ENCODE measurements at places on chromosomes 11 and 22.

- no peak for ATAC-seq
Measured at GRCh38 chr22:49232319-49233067, 595.2 kb downstream of the BRD1 start.

DNA sequence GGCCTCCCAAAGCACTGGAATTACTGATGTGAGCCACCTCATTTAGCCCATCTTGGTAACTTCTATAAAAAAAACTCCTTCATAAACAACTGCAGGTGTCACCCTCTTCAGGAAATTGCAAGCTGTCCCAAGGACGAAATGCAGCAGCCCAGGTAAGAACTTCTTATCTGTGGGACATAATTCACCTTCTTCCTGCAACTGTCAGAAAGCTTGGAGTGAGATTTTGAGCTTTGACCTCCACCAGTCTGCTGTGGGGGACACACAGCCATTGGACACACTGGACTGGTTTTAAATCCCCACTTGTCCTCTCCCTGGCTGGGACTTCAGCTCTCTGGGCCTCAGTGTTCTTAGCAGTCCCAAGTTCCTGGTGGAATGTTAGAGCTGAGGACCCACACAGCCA lies 368.5 kb downstream of the MN1 start:
- ATAC-seq, result no peak

DNA sequence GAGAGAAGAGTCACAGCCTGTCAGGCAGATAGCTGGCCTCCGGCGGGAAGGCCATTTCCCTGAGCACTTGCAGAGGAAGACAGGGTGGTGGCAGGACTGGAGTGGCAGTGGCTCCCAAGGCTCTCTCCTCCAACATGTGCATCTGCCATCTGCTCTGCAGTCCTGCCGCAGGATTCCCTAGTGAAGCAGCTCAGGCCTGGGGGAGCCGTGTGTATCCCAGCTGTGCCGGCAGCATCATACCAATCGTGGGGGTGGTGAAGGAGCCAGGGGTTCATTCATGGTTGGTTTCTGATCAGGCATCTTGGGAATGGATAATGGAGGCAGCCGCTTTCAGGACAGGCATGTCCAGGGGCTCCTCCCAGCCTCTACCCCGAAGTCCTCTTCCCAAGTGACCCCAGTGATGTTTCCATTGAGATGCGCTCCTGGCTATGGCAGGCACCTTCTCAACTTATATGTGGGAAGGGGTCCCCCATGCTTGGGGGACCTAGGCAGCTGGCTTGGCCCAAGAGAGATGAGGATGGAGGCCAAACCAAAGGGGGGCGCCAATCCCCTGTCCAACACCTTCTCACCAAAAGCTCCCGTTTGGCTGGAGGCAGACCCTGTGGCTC lies 6.1 kb downstream of the TAGLN start:
- ATAC-seq, result no peak

DNA sequence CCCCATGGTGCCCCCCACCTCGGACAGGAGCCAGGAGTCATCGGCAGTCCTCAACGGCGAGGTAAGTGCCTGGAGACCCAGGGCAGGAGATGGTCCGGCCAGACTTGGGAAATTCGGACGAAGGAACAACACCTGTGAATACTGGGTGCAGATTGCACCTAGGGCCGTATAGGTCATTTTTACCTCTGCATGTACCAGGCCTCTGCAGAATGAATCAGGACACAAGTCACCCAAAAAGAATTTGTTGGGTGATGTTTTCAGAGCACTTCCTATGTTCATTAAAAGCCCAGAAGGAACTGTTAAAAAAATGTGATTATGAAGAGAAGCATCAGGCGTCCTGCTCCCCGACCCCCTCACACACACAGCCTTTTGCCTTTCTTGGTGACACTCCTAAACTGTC lies 93.9 kb downstream of the C11orf91 start:
- no peak for ATAC-seq

DNA sequence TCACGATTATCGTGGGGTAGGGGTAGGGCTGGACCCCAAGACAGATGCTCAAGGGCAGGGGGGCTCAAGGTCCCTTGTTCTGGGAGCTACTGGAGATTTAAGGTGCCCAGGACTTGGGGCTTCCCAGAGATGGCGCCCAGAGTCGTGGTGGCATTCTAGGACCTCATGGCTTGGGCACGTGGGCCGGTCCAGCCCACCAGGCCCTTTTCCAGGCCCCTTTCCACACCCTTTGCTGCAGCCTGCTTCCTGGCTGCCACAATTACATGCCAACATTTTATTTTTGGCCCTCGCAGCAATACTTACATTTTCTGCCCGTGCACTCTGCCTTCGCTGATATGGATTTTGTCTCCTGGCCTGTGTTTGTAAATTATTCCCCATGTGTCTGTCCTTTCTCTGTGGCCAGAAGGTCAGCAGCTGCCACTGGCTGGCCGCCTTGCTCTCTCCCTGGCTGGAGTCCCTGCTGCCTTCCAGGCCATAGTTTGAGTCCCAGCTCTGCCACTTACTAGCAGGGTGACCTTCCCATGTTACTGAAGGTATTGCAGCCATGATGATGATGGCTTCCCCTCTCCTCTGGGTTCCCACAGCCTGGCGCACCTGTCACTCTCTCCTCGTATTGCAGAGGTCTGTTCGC lies 11.2 kb downstream of the MB start:
- ATAC-seq, result no peak

DNA sequence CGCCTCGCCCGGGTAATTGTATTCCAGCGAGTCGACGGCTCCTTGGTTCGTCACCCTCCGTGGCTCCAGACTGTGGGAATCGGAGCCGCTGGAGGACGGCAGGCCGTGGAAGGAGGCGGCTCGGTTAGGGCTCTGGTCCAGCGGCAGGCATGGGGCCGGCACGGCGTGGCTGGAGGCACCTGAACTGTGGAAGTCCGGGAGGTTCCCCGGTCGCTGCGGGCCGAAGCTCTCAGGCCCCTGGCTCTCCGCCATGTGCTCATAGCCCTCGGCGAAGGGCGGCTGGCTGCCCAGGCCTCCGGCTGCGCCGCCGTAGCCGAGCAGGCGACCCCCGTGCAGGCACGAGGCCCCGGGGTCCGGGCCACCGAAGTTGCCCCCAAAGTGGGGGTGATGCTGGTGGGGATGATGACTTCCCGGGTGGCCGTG lies 1.7 kb downstream of the MN1 start:
- ATAC-seq, result no peak

- ATAC-seq, result no peak
Measured at GRCh38 chr22:50726643-50727340, 11.2 kb upstream of the ACR start.

DNA sequence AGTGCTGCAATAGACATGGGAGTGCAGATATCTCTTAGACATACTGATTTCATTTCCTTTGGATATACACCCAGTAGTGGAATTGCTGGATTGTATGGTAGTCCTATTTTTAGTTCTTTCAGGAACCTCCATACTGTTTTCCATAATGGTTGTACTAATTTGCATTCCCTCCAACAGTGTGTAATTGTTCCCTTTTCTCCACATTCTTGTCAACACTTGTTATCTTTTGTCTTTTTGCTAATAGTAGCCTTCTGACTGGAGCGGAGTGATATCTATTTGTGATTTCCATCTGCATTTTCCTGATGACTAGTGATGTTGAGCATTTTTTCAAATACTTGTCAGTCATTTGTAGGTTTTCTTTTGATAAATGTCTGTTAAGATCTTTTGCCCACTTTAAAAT lies 128.9 kb downstream of the CTNND1 start:
- no peak for ATAC-seq

- no peak for ATAC-seq
Measured at GRCh38 chr11:93984936-93985335, 36.2 kb upstream of the HEPHL1 start.

DNA sequence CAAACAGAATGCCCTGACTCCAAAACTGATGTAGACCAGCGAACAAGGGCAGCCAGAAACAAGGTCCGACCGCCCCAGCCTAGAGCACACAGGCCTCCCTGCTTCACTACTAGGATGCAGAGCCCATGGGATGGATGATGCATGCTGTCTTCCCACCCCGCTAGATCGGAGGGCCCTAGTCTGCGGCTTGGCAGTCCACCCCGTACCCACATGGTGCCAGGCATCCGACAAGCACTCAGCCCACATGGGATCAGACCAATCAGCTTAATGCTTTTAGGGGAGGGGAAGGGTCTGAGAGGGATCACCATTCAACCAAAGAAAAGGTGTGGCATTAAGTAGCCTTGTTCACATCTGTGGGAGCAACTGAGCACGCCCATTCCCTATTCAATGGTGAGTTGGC lies 30.6 kb downstream of the PISD start:
- ATAC-seq, result no peak

DNA sequence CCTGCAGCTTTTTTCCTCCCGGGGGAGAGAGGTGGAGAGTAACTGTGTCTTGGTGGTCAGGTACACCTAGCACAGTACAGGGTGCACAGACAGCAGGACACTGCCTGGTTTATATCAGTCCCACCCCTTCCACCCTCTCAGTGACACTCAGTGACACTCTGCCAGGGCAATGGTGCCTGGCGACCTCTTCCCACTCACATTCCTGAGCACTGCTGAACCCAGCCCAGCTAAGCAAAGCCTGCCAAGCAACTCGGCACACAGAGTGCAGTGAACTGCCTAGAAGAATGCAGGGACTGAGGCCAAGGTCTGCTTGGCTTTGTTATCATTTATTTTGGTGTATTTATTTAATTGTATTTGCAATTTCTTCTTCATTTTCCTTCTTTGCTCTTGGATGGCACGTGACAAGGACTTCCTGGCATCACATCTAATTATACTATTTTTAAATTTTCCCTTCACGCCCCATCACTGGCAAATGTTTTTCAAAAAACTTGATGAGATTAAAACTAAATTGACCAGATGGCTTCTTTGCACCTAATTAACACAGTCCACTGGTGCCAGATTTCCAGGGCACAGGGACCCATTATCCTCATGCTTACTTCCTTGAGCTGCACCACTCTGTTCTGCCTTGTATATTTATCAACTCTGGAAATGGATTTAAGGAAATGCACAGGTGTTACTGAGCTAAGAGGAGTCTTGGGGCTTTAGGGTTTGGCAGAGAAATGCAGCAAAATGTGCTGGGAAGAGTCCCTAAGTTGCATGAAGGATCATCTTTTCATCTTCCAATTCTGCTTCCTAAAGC lies 205.6 kb downstream of the ADAMTS15 start:
- peak; percentile 86 for ATAC-seq

DNA sequence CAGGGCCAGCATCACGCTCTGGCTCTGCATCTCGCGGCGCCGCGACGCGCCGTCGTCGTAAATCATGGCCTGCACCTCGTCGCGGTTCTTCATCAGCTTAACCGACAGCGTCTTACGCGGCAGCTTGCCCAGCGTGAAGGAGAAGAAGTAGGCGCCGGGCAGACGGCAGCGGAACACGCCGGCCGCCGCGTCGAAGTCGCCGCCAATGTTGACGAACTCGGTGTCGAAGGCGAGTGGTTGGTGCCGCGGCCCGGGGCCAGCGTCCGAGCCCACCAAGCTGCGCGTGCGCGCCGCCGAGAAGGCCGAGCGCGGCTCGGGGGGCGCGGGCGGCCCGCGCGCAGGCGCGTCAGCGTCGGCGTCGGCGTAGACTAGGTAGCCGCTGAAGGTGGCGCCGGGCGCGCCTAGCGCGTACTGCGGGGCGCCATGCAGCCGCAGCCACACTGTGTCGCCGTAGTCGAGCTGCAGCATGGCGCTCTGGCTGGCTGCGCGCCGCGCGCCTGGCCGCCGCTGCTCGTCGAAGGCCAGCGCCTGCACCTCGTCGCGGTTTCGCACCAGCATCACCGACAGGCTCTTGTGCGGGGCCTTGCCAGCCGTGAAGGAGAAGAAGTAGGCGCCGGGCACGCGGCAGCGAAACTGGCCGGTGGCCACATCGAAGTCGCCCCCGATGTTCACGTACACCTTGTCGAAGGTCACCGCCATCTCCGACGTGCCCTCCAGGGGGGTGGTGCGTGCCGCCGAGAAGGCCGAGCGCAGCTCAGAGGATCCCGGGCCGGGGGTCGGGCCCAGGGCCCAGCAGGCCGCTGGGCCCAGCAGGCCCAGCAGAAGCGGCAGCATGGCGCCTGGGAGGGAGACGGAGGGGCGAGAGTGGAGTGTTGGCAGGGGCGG lies 3.7 kb downstream of the FAM180B start:
- ATAC-seq, result no peak

GRCh38 chr11:7612661-7613393 lies 60.5 kb downstream of the CYB5R2 start:
- ATAC-seq, result no peak

GRCh38 chr11:12704049-12704448 lies 29.8 kb downstream of the TEAD1 start:
- no peak for ATAC-seq

- no peak for ATAC-seq
Measured at GRCh38 chr22:43889860-43890253, 2.0 kb downstream of the PNPLA5 start.

DNA sequence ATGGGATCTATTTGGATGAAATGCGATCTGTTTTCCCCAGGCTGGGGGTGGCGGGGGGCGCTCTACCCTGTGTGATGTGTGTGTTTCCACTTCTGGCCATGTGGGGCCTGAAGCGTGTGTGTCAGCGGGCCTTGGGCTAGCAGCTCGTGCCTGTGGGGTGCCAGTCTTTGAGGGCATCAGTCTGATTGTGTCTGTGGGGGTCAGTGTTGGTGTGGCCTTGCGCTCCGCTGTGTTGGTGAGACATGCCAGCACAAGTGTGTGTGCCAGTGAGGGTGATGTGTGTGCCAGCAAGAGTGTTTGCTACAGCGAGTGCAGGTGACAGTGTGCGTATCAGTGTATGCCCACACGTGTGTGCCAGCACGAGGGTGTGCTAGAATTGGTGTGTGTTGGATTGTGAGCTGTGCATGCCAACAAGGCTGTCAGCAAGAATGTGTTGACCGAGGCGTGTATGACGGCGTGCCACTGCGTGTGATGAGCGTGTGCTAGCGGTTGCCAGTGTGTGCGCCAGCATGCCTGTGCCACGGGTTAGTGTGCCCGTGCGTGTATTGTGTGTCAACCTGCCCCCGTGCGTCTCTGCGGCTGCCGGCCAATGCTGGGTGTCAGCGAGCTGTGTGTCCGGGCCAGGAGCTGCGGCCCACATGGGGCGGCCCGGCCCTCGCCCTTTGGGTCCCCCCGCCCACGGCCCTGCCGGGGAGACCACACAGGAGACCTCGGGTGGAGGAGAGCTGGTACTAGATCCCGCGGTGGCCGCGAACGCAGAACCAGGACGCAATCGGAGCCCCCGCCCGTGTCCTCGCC lies 519 bp downstream of the ARRB1 start:
- ATAC-seq, result peak; percentile 41

GRCh38 chr22:42856179-42856864 lies 751 bp downstream of the ARFGAP3 start:
- peak; percentile 9 for ATAC-seq

DNA sequence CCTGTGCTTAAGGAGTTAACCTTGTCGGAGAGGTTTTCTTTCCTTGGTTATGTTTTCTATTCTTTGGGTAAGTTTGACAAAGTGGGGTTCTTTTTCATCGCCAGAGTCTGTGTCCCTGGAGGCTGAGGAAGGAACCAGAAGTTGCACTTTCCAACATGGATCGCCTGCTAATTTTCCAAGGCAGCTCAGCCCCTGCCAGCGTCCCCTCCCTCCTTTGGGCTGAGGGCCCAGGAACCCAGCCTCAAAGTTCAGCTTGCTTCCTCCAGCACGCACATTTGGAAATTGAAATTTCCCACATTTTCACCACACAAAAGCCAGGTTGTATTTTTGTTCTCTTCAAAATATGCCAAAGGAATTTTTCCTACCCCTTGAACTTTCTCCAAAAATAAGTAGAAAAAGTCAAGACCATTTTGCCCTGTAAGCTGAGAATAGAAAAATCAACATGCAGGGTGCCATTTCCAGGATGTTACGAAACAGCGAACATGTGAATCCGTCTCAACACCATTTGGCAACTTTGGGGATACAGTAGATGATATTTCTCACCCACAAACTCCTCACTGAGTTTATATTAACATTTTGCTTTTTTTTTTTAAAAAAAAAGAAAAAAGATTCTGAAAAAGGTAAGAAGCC lies 343.5 kb downstream of the TENM4 start:
- ATAC-seq, result no peak
